CD4-positive, alpha-beta T cell treated with Interleukin-2 at 100 ng/mL for 4 hours (primary cell): ENCODE measurements at places on chromosomes 11 and 22.
A peak's percentile ranks its signal among the peaks of the same experiment; 100 is the strongest.

- no peak for DNase-seq
Measured at GRCh38 chr11:132310390-132311375, 940.3 kb downstream of the NTM start.

DNA sequence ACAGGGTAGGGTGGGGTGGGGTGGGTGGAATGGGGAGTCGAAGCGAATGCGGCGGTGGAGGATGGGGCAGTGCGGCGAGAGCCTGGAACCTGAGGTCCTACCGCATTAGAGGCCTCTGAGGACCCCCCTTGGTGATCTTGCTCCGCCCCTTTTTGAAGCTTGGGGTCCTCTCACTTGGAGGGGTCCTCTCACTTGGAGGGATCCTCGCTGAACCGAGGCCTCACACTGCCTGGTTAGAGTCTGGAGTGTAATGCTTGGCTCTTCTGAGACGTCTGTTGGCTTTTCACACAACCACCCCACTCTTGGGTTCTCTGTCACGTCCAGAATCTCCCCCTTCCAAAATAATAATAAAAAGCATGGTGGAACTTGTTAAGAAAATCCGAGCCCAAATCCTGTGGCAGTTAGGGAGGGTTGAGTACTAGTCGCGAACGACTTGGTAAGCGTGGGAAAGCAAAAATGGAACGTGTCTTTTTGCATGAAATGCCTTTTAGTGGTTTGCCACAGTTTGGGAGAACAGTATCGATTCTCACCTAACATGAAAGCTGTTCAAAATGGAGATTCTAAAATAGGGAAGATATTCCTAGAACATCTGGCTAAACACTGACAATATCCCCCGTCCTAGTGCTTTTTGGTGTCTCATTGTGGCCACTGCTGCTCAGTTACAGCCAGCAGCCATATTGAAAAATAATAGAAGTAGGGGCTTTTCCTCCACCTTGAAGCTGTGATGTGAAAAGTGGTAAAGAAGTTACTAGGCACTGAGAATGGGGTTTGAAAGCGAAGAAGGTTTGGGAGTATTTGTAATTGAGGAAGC lies 822 bp downstream of the RBX1 start:
- DNase-seq = peak; percentile 6

DNA sequence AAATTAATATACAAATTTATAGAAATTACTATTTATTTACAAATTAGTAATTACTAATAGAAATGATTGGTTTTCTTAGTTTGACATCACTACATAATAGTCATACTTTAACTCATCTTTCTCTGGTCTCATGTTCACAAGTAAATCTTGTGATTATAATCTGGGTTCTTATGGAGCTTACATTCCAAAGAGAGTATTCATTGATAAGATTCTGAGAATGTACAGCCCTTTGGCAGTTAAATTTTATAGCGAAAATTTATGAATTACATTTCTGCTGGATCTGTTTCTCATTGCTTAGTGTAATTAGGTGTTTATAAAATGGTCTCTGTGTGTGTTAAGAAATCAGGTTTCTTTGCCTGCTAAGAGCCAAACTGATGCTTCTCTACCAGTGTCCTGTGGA lies 175.2 kb downstream of the TMEM135 start:
- DNase-seq = no peak

DNA sequence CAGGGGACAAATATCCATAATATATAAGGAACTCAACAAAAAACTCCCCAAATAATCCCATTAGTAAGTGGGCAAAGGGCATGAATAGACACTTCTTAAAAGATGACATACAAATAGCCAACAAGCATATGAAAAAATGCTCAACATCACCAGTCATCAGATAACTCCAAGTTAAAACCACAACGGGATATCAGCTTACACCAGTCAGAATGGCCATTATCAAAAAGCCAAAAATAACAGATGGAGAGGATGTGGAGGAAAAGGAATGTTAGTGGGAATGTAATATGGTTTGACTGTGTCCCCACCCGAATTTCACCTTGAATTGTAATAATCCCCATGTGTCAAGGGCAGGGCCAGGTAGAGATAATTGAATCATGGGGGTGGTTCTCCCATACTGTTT lies 350.1 kb downstream of the GUCY1A2 start:
- no peak for DNase-seq

DNA sequence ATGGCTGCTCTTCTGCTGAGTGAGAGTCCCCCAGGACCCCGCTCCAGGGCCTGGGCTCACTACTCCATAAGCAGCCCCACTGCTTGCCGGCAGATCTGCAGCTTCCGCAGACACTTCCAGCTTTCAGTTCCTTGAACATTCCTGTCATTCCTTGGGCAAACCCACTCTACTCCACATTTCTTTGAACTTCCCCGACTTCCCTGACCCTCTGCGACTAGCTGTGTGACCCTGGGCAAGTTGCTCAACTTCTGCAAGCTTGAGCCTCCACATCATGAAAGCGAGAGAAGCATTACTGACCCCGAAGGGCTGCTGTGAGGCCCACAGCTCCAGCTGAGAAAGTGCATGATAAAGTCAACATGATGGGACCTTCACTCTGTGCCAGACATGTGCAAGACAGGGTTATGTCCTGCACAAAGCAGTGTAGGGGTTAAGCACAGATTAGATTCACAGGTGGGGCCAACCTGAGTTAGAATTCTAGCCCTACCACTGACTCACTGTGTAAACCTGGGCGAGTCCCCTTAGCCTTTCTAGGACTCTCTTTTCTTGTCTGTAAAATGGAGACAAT lies 51.8 kb downstream of the THAP12 start:
- DNase-seq = no peak

DNA sequence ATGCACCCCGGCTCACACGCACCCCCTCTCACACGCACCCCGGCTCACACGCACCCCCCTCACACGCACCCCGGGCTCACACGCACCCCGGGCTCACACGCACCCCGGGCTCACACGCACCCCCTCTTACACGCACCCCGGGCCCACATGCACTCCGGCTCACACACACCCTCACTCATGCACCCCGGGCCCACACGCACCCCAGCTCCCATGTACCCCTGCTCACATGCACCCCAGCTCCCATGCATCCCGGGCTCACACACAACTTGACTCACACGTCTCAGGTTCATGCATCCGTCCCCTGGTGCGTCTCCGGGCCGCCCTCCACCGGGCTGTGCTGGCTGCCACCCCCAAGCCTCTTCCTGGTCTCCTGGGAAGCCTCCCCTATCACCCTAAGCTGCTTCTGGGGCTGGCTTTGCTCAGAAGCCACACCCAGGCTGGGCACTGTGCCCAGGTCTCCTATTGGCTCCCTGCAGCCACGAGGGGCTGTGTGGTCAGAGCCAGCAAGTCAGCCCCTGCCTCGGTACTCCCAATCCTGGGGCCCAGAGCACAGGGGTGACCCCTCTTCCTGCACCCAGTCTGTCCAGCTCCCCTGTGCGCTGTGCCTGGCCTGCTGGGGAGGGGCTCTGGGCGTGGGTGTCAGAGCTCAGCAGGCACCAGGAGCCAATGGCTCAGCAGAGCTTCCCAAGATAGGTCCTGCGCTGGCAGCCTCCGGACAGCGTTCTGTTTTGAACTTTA lies 16.9 kb downstream of the TSPAN4 start:
- no peak for DNase-seq

GRCh38 chr11:12529041-12529440 lies 145.2 kb upstream of the TEAD1 start:
- no peak for DNase-seq

- DNase-seq = no peak
Measured at GRCh38 chr11:10288881-10289764, 4.9 kb downstream of the SBF2 start.

DNA sequence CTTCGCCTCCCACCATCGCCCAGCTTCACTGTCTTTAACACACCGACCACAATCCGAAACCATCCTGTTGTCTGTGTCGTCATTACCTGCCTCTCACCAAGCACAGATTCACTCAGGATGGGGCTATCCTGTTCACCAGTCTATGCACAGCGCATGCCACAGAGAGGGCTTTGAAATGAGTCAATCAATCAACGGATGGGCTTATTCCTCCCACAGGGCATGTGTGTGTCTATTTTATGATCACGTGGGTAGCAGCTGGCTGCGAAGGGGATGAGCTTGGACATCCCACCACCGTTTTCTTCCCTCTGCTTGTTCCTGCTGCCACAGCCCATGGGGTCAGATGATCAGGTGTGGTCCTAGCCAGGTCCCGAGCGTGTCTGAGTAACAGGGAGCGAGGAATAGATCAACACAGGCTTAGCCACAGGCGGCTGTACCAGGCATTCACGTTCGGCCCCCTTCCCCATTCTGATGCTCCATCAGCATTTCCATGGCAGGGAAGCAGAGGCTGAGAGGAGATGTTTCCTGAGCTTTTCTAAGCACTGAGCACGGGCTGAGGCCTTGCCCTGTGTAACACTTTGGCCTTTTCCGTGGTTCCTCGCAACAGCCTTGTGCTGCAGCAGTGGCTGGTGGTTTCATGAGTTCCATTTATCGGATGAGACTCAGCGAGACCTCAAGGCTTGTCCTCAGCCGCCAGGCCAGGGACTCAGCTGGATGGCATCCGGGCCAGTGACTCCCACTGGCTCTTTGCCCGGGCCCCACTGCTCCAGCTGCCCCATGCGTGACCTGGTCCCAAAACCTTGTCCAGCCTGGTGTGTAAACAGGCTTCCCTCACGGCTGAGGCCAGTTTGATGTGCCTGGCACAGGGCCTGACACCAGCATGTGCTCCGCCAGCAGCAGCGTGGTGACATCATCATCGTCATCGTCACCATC lies 48.1 kb upstream of the FGF3 start:
- no peak for DNase-seq

- no peak for DNase-seq
Measured at GRCh38 chr11:117084992-117085391, 13.2 kb downstream of the SIK3 start.

DNA sequence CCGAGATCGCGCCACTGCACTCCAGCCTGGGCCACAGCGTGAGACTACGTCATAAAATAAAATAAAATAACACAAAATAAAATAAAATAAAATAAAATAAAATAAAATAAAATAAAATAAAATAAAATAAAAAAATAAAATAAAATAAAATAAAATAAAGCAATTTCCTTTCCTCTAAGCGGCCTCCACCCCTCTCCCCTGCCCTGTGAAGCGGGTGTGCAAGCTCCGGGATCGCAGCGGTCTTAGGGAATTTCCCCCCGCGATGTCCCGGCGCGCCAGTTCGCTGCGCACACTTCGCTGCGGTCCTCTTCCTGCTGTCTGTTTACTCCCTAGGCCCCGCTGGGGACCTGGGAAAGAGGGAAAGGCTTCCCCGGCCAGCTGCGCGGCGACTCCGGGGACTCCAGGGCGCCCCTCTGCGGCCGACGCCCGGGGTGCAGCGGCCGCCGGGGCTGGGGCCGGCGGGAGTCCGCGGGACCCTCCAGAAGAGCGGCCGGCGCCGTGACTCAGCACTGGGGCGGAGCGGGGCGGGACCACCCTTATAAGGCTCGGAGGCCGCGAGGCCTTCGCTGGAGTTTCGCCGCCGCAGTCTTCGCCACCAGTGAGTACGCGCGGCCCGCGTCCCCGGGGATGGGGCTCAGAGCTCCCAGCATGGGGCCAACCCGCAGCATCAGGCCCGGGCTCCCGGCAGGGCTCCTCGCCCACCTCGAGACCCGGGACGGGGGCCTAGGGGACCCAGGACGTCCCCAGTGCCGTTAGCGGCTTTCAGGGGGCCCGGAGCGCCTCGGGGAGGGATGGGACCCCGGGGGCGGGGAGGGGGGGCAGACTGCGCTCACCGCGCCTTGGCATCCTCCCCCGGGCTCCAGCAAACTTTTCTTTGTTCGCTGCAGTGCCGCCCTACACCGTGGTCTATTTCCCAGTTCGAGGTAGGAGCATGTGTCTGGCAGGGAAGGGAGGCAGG lies at the start of gene GSTP1:
Gene GSTP1, plus strand, starts transcription at position 566 of the 958 bp plus-strand sequence. Its CDS starts 32 bp downstream, at position 598.
- DNase-seq = peak; percentile 76

DNA sequence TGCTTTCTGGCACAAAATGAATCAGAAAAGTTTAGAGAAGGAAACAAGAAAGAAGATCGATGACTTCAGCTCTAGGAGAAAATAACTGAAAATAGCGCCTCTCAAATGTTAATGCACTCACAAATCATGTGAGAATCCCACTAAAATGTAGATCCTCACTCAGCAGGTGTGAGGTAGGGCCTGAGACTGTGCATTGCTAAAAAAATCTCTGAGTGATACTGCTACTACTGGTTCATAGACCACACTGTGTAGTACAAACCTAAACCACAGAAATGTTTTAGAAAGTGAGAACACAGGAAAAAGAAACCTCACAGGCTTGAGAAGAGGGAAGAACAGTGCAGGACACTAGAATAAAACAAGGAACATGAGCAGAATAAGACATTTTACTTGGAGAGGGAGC lies 2.0 kb downstream of the OR8D4 start:
- DNase-seq = no peak

DNA sequence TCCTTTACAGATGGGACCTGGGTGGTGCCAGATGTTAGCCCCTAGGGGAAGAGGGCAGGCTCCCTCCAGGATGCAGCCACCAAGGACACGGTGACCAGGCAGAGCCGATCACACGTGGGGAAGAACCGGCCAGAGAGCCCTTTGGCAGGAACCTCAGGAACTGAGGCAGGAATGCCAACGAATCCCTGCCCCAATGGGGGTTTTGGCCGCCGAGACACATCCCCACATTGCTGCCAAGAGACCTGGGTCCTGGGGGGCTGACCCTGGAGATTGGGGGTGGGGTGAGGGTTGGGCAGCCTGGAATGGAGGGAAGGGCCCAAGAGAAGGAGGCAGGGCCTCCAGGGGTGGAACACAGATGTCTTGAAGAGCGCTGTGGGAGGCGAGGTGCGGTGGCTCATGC lies 28.7 kb upstream of the LMO1 start:
- DNase-seq = no peak

GRCh38 chr11:120815319-120816100 lies 208.4 kb upstream of the TBCEL start:
- DNase-seq = no peak

DNA sequence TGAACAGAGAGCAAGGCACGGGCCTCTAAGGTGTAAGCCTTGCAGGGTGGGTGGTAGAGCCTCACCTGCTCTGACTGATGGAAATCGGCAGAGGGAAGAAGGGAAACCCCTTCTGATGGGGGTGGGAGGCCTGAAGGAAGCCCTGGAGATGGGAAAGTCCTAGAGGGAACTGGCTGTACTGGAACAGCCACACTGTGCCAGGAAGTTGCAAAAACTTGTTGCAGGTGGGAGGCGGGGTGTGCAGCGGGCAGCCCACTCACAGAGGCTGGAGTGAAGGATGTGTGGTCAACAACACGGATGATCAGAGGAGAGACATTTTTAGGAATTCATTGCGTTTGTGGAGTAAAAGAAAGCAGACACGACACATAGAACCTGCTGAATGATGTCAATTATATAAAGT lies 91.3 kb downstream of the ZC3H12C start:
- DNase-seq = no peak
